ENCODE measurements at places on chromosomes 7 and 10.

DNA sequence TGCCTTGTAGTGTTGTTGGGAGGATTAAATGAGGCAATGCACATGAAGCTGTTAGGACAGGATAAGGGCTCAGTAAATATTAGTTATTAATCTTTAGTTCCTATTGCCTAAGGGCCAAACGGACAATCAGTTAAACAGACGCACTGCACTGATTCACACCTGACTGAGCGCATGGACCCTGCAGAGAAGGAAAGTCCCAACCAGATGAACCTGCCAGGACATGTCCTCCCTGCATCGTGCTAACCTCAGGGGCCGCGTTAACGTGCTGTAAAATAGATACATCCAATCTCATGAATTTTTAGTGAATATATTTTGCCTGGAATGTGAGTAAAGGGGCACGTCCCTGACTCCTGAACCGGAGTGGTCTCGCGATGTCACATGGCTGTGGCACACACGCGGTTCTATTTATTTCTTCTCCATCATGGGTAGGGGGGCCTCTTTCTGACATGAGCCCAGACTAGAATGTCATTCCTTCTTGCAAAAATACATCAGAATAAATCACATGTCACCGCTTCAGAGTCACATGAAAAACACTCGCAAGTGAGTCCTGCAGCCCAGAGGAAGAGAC lies 12.3 kb downstream of the ADARB2 start:
- DNase-seq: no peak

DNA sequence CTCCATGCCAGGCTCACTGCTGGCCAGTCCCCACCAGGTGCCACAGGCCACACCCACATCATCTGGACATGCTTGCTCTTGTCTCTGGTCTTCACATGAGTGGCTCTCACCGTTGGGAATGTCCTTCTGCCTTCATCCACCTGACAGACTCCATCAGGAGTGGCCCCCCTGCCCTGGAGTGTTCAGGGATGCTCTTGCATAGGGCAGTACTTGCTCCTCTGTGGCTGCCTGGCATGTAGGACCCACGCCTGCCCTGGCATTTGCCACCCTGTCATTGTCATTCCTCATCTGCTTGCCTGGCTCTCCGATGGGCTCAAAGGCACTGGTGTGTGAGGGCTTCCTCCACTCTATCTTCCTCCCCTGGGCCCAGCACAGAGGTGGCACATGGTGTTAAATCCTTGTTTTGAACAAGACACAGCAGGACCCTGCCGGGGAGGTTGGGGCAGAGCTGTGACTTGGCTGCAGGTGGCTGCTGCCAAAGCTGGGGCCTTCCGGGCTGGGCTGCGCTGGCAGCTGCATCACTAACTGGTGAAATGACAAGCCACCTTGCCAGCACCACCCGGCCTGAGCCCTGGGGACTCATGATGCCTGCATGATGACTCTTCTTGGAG lies 1.8 kb downstream of the SH2D4B start:
- DNase-seq: no peak

- peak; percentile 31 for DNase-seq
These were observed 66.3 kb upstream of the ZRANB1 start for GRCh38 chr10:124875596-124875995.

DNA sequence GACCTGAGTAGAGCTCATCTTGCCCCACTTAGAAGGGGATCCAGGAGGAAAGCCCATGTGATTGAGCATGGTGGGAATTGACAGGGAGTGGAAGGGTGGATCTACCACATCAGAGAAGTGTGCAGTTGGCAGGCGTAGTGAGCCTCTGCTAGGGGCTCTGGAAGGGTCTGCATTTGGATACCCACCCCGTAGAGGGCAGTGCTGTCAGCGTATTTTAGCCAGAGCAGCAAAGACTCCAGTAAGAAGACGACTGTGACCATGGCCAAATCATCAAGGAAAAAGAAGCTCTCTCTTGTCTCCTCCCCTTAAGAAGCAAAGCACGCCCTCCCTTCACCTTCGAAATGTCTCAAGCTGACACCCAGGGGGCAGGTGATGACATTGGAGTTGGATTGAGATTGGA lies 68.8 kb upstream of the INHBA start:
- no peak for DNase-seq

- no peak for DNase-seq
These were observed 130.5 kb upstream of the NPS start for GRCh38 chr10:127418536-127419168.

DNA sequence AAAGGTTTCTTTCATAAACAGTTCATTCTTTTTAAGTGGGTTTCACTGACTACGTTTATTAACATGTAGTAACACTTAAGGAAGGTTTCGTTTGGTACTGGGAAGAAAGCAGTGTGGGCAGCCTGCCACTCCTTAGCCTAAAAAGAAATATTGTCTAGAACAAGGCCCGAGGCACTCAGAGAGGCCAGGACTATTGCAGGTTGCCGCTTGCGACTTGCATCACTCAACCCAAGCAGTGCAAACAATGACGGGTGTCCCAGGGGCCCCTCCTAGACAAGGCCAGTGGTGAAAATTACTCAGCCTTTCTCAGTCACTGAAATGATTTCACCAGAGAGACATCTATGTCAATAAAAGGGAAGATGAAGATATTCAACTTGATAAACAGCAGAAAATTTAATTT lies 243.9 kb downstream of the SNX13 start:
- DNase-seq: peak; percentile 74

DNA sequence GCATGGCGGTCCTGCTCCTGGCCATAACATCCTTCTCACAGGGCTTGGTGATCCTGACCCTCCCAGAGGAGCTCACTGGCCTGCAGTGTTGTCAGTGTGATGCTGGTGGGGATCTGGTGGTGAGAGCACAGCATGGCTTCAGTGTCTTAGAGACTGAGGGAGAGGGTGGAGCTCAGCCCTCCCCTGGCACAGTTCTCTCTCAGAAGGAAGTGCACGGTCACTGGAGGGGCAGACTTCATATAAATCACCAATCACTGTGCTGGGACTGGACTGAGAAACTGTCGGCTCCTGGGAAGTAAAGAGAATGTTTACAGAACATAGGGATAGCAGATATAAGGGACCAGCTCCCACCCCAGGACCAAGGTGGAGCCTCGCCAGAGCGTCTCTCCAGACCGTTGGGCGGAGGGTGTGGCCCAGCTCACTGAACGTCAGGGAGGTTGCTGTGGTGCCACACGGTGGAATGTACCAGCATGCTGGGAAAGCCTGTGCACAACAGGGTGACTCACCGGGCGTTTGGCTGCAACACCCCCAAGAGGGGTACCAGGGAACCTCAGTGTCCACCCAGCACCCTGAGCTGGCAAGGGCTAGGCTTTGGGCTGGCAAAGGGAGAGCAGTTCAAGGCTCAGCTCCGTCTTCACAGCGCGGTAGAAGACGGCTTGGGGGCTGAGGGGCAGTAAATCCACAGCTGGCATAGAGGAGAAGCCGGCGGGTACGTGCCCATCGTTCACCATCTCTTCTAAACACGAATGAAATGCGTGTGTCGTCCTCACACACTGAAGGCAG lies 8.8 kb upstream of the GET4 start:
- DNase-seq: peak; percentile 74

- no peak for DNase-seq
These were observed 60.9 kb downstream of the RBM20 start for GRCh38 chr10:110704906-110705476.

GRCh38 chr10:119341459-119342301 lies 134.3 kb downstream of the GRK5 start:
- DNase-seq: peak; percentile 58

DNA sequence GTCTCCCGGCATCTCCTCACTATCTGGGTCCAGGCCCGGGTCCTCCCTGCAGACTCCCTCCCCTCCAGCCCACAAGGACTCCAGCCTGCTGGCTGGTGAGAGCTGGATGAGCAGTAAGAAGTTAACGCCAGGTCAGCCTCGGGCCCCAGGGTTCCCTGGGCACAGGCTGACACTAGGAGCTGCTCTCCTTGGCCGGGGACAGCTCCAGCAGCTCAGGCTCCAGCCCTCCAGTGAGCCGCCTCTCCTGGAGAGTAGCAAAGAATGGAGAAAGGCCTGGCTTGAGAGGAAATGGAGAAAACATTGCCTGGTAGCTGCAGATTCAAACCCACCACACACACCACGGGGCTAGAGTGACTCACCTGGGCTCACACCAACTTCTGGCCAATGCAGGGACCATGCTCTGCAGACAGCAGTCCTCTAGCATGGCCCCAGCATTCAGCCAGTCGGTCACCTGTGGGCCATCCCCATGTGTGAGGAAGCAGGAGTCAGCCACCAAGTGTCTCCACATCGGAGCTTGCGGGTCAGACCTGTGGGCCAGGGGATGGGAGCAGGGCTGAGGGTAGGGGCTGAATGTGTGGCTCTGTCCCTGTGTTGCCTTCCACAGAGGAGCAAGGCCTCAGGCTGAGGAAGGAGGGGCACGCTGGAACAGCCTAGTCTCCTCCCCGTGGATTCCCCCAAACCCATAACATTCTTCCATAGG lies 6.5 kb downstream of the SAP25 start:
- DNase-seq: no peak

- no peak for DNase-seq
These were observed 69.4 kb downstream of the SAMD9 start for GRCh38 chr7:93048136-93048930.

- no peak for DNase-seq
These were observed 48.5 kb upstream of the SP8 start for GRCh38 chr7:20835111-20835750.

DNA sequence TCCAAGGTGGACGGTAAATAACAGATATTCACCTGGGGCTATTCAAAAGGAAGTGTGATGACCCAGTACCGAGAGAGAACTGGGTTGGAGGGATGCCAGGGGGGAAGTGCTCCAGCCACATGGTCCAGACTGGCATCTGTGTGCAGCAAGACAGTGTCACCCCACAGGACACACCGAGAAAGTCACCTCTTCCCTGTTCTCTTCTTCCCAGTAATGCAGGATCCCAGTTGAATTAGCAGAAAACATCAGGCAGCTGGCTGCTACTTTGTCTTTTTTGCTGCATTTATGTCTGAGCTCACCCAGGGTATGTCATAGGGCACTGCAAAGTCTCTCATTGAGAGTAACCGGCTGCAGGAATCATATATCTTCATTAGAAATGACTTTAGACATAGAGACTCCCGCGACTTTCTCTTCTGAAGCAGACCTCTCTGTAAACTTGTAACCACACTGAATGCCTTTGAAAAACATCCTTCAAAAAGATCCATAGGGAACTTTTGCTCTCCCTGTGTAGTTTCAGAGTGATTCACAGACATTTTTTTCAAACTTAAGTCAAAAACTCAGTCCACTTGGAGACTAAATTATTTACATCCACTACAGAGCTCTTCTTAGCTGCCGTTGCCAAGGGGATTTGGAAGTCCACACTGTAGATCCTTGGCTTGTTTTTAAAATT lies 609.0 kb upstream of the DPP6 start:
- no peak for DNase-seq

- no peak for DNase-seq
These were observed 27.0 kb downstream of the SLC26A4 start for GRCh38 chr7:107687656-107688055.

GRCh38 chr10:26022831-26023230 lies 88.8 kb downstream of the MYO3A start:
- DNase-seq: no peak

GRCh38 chr7:47488969-47489342 lies 93.0 kb downstream of the TNS3 start:
- peak; percentile 46 for DNase-seq

GRCh38 chr10:34183016-34183796 lies 631.9 kb downstream of the PARD3 start:
- DNase-seq: no peak

DNA sequence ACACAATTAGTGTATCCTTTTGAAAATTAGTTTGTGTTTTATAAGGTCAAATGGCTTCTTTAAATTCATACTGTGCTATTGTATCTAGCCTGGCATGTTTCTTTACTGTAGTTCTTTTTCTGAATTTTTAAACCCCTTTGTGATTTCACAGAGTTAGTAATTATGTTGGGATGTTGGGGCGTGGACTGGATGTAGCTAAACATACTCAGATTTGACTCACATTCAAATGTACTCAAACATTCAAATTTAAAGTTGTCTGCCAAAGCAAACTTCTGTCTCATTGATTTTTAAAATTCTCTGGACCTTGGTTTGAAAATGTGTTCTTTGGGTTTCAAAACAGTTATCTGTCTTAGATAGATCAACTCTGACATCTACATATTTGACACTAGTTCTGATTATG lies 7.2 kb upstream of the NRP1 start:
- no peak for DNase-seq

DNA sequence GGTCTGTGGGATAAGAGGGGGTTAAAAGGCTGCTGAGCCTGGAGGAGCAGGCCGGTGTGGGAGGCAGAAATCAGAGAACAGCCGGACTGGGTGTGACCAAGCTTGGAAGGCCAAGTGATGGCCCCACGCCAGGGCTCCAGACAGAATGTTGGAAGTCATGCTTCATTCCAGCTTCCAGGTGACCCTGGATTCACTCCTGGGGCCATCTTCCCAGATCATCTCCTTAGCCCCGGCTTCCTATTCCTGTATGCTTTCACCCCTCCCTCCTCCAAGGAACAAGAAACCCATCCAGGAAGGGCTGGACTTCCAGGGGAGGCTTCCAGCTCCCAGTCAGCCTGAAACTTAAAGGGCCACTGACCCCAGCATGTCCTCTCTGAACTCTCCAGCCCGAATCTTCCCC lies 1.0 kb downstream of the INMT start:
- DNase-seq: peak; percentile 83

GRCh38 chr10:129057856-129058663 lies 409.0 kb upstream of the MGMT start:
- DNase-seq: peak; percentile 8

DNA sequence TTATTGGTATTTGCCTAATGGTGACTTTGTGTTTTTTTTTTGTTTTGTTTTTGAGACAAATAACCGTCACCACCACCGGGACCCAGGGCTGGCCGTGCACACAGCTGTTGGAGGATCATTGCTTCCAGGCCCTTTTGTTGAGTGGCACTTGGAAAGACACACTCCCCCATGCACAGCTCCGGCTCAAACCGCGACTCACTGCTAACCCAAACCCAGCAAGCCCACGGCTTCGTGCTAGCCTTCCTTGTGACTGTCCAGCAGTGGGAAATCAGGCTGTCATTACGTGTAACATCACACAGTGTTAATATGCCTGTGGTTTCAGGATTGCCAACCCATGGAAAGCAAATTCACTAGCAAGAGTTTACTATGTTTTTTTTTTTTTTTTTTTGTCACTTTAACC lies 17.4 kb downstream of the BNIP3 start:
- peak; percentile 28 for DNase-seq

GRCh38 chr7:113087071-113087998 lies 708 bp upstream of the GPR85 start:
- peak; percentile 89 for DNase-seq

DNA sequence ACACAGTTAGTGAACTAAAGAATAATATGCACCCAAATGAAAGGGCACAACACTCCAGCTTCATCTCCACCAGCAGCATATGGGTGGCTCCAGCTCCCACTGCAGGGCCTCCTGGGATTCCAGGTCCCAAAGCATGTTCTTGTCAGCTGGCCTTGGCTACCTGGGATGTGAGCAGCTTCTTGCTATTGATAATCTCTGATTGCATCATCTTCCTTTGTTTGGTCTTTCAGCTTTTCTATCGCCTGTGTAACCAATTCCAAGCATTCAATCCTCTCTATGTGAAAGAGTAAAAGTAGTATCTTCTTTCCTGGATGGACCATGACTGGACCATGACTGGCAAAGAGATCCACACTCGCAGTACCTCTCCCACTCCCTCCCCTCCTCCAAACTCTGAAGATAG lies 333.9 kb upstream of the GLI3 start:
- no peak for DNase-seq
